ENCODE measurements at places on chromosomes 13 and 19.

GRCh38 chr19:12792051-12792852 is 966 bp downstream of the JUNB start:
- no peak for DNase-seq

GRCh38 chr13:50334944-50335343 is 319.7 kb downstream of the KCNRG start:
- no peak for DNase-seq

- DNase-seq: no peak
Measured at GRCh38 chr13:110107568-110108347, 199.2 kb downstream of the COL4A1 start.

GRCh38 chr19:34639491-34640085 is 37.4 kb downstream of the SCGB2B2 start:
- peak; percentile 32 for DNase-seq

DNA sequence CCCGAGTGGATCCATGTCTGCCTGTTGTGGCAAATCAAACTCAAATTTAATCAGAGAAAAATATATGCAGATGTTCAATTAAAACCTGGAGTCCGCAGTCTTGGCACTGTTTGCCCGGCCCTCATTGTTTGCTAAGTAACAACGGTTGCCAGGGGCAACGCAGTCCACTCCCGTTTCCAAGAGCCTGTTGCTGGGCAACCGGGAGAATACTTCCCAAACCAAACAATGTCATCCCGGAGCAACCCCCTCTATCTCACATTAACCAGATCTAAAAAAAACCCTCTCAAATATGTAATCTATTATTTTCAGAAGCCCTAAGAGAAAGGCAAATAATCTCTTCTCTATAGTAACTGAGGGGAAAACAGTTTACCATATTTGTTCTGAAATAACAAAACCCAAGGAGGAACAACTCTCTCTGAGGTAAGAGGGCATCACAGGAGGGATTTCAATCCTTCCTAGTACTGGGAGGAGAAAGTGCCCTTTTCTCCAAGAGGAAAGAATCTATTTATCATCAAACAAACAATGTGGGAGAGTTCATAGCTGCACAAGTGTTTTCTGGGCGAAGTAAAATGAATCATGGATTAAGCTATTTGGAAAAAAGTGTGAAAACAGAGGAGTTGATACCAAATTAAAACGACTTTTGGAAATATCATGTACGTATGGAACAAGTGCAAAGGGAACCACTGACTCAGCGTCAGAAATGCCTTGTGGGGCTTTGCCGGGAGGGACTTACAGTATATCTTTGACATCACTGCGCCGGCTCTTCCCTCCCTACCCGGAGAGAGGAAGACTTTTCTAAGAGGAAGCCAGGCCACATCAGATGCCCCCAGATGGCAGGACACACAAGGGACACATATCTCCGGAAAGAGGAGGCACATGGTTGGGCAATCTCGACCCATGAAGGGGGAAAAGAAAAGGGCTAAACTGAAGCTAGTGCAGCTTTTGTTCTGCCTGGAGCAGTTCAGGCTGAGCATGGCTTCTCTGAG is 43.3 kb downstream of the RFX2 start:
- DNase-seq: no peak

- peak; percentile 82 for DNase-seq
Measured at GRCh38 chr19:5340637-5341447, at the start of gene PTPRS. Gene PTPRS, minus strand, starts transcription at chr19:5340812. Its CDS starts 54,672 bp downstream, at chr19:5286140.

GRCh38 chr13:90675129-90675528 is 672.4 kb upstream of the MIR17HG start:
- DNase-seq: no peak

- DNase-seq: no peak
Measured at GRCh38 chr13:24681930-24682329, 1.7 kb downstream of the ATP12A start.

DNA sequence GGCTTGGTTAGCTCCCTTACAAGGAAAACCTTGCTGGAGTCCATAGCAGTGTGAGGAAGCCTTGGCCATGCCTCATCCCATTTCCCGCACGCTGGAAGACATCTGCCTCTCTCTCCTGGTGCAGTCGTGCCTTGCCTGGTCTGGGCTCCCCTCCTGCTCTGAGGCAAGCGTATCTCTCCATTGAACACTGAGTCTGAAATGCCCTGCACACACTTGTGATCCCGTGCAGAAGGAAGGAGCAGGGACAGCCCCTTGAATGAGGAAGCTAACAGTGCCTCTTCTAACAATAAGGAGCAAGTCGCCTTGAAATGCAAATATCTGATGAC is 407 bp upstream of the ZNF440 start:
- no peak for DNase-seq

GRCh38 chr19:3338541-3339181 is 27.7 kb upstream of the NFIC start:
- DNase-seq: no peak

GRCh38 chr13:51015973-51016372 is 95.1 kb downstream of the C13orf42 start:
- DNase-seq: no peak

DNA sequence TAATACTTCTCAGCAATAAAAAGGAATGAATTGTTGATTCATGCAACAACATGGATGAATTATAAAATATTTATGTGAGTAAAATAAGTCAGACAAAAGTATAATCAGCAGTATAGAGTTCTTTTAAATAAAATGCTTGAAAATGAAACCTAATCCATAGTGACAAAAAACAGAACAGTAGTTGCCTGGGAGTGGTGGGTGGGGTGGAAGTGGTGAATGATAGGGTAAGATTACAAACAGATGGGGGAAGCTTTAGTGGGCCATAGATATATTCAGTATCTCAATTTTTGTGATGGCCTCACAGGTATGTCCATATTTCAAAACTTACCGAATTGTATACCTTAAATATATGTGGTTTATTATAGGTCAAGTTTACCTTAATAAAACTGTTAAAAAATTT is 124.9 kb upstream of the UBL3 start:
- DNase-seq: no peak

- DNase-seq: peak; percentile 10
Measured at GRCh38 chr13:72726726-72727416, 558 bp downstream of the MZT1 start.

- no peak for DNase-seq
Measured at GRCh38 chr19:11268783-11269267, 6.5 kb upstream of the DOCK6 start.

- DNase-seq: peak; percentile 3
Measured at GRCh38 chr13:97567510-97568243, 133.7 kb downstream of the RAP2A start.

DNA sequence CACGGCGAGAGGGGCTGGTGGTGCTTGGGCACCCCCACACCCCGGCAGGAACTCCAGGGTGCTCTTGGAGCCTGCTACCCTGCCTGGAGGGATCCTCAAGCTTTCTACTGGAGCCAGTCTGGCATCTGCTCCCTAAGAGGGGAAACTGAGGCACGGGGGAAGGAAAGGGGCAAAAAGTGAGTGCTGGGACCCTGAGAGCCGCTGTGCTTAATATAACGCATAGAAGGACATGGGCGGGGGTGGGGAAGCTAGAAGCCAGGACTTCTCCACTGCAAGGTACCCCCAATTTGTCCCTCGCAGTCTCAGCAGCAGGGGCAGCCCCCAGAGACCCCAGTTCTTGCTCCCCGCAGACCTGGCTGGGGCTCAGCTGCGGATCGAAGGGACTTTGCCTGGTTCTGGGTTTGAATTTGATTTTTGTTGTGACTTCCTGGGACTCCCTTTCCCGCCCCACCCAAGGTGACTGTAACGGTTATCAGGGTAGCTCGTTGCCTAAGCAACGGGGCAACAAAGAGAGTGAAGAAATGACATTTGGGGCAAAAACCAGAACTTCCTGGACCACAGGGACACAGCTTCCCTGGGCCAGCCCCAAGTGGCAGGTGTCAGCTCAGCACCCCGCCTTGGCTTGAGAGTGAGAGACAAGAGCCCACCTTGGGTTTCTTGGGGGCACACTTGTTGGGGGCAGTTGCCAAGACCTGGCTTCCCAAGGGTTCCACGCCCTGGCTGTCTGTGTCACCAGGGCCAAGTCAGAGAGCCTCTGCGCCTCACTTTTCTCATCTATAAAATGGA is 638 bp downstream of the ADGRE5 start:
- DNase-seq: no peak

DNA sequence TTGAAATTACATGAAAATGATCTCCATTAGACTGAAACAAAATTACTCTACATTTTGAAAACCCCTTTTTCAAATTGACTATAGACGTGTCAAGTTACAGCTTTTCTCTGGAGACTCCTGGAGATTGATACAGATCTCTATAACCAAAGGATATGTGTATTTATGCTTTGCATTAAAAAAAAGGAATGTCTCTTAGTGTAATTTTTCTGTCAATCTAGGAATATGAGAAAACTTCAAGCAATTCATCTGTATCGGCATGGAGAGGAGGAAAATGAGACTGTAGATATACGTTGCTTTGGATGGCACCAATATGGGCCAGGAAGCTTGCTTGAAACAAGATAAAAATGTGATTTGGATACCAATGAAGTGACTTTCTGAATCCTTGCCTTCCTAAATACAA is 286.6 kb downstream of the PCDH9 start:
- DNase-seq: no peak

- DNase-seq: no peak
Measured at GRCh38 chr19:36201684-36202083, 12.8 kb downstream of the ZNF565 start.

- DNase-seq: no peak
Measured at GRCh38 chr13:29310806-29311205, 284.7 kb downstream of the SLC7A1 start.

- no peak for DNase-seq
Measured at GRCh38 chr19:35639863-35640262, 1.7 kb upstream of the ETV2 start.

- no peak for DNase-seq
Measured at GRCh38 chr13:97110936-97111335, 111.2 kb upstream of the MBNL2 start.

DNA sequence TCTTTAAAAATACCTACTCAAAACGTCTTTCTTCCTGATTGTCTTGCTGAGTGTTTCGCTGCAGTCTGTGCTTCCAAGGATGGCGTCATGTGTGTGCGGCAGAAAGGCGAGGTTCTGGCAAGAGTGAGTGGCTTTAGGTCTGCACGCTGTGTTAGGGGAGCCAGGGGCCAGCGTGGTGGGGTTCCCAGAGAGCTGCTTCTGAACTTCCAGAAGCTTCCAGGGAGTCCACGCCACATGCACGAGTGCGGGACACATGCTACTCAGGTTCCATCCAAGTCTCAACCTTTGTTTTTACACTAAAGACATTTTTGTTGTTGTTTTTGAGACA is 67.9 kb downstream of the ATP11A start:
- no peak for DNase-seq

DNA sequence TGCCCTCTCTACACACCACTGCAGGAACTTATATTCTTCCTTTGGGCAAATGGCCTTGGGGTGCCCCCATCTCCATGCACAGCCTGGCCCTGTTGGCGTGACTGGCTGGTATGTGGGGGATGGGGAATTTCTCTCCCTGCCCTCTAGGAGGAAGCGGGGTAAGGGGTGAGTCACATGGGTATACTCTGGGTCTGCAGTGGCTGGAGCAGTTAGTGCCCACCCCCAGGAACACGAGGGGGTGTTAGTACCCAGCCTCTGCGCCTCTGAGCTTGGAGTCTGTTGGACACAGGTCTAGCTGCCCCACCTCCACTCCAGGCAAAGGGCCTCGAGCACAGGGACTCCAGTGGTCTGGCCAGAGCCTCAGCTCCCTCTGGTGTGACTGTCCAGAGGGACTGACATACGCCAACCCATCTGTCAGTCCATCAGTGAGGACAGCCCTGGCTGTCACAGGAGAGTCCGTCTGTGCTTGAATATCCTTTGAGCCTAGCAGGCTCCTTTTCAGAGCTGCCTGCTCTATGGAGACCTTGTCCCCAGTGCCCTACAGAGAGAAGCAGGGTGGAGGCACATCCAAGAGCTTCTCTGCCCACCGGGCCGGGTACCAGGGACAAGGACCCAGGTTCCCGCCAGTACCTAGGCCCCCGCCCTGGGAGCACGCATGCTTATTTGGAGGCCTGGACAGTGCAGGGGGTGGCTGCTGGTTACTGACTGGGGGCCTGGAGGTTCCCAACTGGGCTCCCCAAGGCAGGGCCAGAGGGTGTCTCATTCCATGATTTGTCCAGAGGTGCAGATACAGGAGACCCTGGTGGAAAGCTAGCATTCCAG is 66.6 kb downstream of the CHST8 start:
- DNase-seq: no peak

DNA sequence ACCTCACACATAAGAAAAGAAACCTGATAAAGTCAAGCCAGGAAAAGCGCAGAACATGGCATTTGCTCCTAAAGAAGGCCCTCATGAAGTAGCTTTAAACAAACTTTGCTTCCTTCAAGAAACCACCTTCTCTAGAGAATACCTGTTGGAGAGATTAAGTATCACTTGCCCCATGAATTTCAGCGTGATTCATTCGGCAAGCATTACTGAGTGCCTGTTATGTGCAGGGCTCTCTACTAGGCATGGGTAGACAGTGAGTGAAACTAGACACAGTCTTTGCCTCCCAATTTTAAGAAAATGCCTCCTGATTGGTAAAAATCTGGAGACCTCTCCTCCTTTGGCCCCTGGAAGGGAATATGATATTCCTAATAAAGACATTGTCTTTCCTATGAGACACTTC is 475.8 kb upstream of the NBEA start:
- no peak for DNase-seq

DNA sequence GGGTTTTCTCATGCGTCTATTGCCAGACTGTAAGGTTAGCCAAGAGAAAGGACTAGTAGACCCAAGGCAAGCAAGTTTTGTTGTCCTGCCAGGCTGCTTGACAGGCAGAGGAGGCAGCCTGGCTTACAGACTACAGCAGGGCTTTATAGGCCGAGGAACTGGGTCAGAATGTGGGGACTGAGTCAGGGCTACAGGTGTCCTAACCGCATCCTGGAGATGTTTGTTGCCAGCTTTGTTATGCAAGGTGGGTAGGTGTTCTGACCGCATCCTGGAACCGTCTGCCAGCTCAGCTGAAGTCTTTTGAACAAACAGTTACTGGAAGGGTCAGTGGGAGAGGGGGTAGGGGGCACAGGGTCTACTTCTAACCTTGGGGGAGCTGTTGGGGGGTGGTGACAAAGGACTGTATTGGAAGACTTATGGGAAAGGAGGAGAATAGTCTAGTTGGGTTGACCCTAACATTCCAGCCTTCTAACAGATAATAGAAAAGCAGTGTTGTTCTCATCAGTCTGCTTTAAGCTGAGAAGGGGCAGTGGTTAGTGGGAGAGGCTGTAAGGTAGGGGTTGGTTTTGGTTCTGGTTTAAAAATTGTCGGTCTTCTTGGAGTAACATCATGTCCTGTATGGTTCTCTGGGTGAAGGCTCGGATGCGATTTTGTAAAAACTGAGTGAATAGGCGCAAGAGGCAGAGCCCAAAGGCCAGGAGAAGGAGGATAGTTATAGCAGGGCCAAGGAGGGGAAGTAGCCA is 913.8 kb upstream of the SLITRK5 start:
- no peak for DNase-seq

DNA sequence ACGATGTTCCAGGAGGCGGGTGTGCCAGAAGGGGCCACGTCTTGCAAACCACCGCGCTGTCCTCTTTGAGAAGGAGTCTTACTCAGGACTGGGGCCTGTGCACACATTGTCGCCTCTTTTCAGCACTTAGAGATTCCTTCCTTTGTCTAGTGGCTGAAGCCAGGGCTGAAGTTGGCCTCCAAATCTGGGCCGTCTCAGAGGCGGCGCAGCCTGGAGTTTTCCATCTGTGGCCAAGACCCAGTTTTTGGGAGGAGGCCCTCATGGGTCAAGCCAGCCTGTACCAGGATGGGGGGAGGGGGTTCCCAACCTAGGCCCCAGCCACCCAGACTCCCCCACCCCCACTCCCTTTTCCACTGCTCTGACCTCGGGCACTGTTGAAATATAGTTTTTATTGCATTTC is 11.8 kb downstream of the ANO8 start:
- DNase-seq: no peak

GRCh38 chr13:114122127-114122511 is 10.3 kb downstream of the RASA3 start:
- DNase-seq: no peak
